Cortex of kidney (tissue), 1 donor: ENCODE measurements at places on chromosomes 5 and 9.

- DNase-seq = no peak
Observed at GRCh38 chr9:2729721-2730120, 12.4 kb downstream of the KCNV2 start.

GRCh38 chr5:139388198-139388821, 1.4 kb downstream of the MZB1 start:
- DNase-seq = no peak

DNA sequence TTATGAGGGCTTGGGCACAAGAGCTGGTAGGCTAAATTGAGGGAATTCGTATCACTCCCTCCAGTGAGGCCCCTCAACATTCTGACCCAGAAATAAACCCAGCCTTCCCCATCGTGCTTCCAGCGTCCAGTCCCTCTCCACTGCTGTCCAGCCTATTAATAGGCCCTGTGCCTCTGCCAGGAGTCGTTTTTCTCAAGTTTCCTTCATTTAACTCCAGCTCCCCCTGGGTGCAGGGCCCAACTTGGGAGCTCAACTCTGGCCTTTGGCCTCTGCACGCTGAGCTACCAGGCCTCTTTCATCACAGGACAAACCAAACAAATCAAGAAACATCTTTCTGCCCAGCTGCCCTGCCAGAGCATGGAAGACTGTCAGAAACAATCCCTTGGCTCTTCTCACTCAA, 10.0 kb downstream of the HBEGF start:
- DNase-seq = no peak

- DNase-seq = no peak
Observed at GRCh38 chr9:36738318-36738976, 165.8 kb downstream of the MELK start.

- no peak for DNase-seq
Observed at GRCh38 chr9:109903515-109904138, 123.6 kb downstream of the PALM2AKAP2 start.

- DNase-seq = no peak
Observed at GRCh38 chr5:148682058-148683026, 28.0 kb upstream of the HTR4 start.

- DNase-seq = no peak
Observed at GRCh38 chr5:158910782-158911692, 188.7 kb downstream of the EBF1 start.

DNA sequence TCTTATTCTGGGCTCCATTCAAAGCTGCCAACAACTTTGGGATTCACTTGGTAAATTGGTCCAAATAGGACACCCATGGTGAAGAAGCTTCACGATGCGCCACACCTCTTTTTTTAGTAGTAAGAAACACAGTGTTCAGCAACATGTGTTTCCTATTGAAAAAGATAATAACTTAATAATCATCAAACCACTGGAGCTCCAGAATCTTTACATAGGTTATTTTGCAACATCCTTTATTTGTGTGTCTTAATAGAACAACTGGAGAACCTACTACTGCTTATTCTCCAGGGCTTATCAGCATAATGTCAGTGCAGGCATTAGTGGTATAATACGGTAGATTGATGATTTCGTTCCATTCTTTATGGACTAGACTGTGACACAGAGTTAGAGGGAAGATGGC, 63.3 kb upstream of the DAPK1 start:
- DNase-seq = no peak

- no peak for DNase-seq
Observed at GRCh38 chr5:144438237-144438636, 267.6 kb downstream of the KCTD16 start.

DNA sequence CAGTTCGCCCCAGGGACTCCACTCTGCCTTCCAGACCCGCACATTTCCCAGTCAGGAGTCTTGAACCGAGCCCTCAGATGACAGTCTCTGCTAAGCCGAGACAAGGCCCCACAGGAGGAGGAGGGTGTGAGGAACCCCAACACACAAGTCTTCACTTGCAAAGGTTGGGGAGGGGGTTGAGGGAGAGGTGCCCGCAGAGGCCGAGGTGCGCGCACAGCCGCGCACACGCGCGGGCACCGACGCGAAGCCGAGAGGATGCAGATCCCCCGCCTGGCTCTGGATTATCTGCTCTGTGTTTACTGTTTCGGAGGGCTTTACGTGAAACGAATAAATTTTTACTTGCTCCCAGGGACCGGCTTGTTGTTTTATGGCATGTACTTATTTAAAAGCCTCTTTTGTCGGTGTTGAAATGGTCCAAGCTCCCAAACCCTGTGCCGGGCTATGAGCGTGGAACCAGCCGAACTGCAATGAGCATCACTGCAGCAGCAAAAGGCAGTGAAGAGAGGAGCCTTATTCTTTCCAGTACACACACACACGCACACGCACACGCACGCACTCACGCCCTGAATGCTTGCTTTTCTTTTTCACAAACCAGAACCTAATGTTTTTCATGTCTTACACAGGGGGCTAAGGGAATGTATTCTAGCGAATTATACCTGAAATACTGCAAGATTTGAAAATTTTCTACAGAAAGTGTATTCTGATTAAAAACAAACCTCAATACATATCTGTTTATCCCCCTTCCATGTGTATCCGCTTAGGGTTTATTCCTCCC, 297.7 kb downstream of the PARP8 start:
- DNase-seq = no peak

GRCh38 chr5:142301540-142301939, 23.3 kb downstream of the SPRY4 start:
- no peak for DNase-seq

DNA sequence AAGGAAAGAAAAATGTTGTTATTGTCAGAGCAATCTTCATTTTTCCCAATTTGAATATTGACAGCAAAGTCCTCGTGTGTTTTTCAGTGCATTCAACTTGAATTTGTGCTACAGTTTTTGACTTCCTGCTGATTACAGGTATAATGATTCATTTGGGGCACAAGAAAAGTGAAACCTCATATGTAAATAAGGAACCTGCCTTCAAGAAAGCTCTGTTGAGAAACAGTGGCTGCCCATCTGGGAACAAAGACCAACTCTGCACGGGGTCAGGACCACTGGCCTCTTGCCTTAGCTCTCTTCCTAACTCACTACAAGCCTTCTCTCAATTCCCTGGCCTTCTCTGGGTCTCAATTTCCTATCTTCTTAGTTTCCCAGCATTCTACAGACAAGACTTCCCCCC, 21.0 kb downstream of the TIMD4 start:
- no peak for DNase-seq

- DNase-seq = no peak
Observed at GRCh38 chr5:173411791-173412555, 83.8 kb upstream of the STC2 start.

GRCh38 chr9:116493183-116493860, 193.8 kb upstream of the TRIM32 start:
- DNase-seq = no peak

GRCh38 chr9:20384642-20385041, 237.7 kb downstream of the MLLT3 start:
- no peak for DNase-seq

GRCh38 chr9:36169708-36170107, 520 bp downstream of the CCIN start:
- DNase-seq = no peak

GRCh38 chr5:176379881-176380280, 8.5 kb downstream of the NOP16 start:
- no peak for DNase-seq

DNA sequence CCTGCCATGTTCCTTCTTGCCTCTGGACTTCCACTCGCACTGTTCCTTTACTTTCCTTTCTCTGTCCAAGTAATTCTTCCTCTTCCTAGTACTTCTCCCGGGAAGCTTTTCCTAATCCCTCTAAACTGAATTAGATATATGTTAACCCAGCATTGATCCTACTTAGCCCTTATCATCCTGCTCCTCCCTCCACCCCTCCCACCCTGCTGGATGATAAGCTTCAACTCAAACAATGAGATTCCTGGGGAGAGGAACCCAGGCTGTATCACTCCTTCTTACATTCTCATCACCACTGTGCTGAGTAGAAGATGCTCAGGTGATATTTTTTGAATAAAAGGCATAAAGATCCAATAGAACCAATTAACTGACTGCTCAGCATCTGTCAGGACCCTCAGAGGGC, 45.7 kb downstream of the CDK5RAP2 start:
- DNase-seq = no peak

GRCh38 chr5:111116550-111116949, 24.4 kb downstream of the WDR36 start:
- no peak for DNase-seq

DNA sequence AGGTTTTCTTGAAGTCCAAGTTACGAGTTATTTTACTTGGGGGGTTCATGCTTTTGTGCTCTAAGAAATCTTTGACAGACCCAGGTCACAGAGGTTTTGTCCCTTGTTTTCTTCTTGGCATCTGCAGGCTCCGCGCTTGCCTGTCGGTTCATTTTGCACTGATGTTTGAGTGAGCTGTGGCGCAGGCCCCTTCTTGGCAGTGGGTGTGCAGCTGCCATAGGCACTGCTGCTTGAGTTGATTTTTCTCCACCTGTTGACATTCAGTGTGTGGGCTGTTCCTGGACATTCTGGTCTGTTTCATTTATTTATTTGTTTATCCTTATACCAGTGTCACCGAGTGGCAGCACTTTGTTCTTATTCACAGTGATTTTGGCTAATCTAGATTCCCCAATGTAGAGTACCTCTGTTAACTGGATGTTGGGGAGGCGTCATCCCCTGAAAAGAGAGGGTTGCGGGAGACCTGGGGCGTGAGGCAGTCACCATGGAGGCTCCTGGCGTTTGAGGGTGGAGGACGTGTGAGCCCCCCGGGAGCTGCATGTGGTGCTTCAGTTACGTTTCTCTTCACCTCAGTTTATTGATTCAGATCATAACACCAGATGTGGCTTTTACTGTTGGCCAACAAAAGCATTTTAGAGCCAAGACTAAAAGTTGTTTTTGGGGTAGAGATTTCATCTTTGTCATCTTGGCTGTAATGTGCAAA, 121.4 kb upstream of the CACNA1B start:
- no peak for DNase-seq

DNA sequence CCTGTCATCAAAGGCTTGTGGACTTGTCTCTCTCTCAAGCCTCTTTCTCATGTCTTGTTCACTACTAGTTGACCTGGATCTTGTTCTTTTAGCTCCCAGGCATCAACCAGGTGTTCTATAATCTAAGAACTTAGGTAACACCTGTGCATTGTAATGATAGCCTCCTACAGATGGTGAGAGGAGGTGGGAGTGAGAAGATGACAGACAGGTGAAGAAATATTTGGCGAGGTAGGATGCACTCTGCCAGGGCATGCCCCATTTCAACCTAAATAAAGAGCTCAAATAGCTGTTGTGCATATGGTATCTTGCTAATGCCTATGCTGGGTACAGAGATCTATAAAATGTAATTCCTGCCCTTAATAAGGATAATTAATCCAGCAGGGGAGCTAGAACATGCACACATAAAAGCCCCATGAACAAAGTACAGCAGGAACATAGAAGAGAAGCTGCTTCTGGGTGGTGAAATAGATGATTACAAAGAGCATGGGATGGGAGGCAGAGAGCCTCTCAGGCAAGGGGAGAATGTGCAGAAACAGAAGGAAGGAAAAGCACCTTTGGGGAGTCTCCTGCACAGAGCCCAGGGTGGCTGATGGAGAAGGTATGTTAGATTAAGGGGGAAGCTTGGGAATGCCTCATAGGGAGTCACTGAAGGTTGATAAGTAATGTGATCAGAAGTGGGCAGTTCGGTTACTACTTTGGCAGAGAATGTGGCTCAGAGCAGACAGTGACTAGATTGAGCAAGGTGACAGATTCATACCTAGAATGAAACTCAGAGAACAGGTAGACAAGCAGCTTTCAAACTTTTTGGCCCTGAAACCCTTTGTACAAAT, 28.0 kb upstream of the PLIN2 start:
- no peak for DNase-seq

GRCh38 chr5:82265047-82265446, 13.1 kb downstream of the RPS23 start:
- no peak for DNase-seq
